Stimulated activated CD8-positive, alpha-beta memory T cell treated with anti-CD3 and anti-CD28 coated beads, Interleukin-7, amount 100 ng/mL, for 1 hour (primary cell): ENCODE measurements at places on chromosomes 4 and X.

GRCh38 chr4:44319129-44319528 is 129.5 kb downstream of the KCTD8 start:
- DNase-seq, result no peak

DNA sequence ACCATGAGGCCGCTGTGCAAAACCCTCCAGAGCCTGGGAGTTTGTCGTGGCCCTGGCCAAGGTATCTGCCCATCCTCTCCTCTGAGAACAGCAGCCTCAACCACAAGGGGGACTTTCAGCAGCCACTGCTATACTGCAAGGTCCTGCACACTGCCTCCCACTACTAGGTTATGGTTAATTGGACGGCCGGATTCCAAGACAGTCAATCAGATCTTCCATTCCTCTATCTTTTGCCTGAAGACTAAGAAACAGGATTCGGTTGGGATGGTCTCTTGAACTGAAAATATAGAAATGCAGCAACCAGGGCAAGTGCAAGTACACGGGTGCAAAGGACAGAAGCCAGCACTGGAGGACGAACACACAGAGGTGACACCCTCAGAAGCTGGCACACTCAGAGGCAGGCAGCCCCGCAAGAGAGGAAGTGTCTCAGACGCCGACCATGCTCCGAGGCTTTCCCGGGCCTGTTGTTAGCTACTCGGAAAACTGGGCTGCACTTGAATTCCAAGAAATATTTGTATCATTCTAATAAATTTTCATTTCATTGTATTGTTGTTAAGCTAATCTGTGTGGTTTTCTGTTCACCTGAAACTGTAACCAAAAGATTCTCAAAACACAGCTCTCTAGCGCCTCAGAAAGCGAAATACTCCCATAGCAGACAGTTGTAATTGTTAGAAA is 63.3 kb downstream of the AFAP1 start:
- DNase-seq, result no peak

GRCh38 chrX:153708415-153708814 is 15.8 kb downstream of the BCAP31 start:
- DNase-seq, result no peak

GRCh38 chr4:84099599-84099998 is 399.5 kb downstream of the NKX6-1 start:
- no peak for DNase-seq

GRCh38 chr4:109214622-109215301 is 87.7 kb downstream of the COL25A1 start:
- DNase-seq, result no peak

GRCh38 chr4:41476310-41476885 is 61.6 kb upstream of the LIMCH1 start:
- no peak for DNase-seq

DNA sequence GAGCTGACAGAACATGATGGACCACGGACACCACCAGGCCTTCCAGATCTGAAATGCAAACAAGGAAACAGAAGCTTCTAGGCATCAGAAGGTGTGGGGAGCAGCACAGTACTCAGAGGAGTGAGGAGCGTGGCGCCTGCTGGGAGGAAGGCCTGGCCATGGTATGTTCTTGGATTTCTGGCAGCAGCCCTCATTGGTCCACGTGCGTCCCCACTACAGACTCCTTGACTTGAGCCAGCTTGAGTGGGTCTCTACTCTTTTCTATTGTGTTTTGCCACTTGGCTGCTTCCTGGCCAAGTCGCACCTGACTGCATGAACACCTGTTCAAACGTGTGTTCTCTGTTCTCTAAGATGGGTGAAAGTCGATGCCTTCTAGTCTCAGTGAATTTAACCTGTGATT is 18.0 kb downstream of the ZNF275 start:
- no peak for DNase-seq

DNA sequence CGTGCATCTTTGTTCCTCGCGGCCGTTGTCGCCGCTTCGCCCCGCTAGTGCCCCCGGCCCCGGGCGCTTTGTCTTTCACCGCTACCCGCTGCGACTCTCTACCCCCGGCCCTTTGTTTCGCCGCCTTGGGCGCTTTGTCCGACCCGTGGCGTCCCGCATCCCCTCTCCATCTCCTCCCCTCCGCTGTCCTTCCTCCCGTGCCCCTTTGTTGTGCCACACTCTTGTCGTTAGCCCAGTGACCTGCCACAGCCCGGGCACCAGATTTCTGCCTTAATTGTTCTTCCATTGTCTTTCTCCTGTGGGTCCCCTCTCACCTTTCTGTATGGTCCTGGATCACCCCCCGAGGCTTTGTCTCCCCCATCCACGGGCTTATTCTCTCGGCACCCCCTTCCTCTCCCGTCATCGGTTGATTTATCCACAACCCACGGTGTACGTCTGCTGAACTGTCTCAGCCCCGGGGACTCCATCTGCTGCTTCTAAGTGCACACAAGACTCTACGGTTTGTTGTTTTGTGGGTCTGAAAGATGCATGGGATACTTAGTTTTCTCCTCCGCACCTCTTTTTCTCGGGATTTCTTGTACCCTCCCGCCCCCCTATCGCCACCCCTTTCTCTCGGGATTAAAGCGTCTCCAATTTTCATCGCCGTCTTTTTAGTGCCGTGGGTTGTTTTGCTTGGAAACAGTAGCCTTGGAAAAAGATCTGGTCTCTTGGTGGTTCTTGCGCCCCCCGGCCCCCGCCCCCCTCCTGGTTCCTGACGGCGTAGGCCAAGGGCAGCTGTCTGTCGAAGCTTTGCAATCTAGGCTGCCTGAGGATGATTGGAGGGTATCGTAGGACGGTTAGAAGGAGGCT is 783 bp downstream of the RBPJ start:
- DNase-seq, result no peak

GRCh38 chr4:5753766-5754528 is 42.9 kb downstream of the EVC start:
- no peak for DNase-seq

DNA sequence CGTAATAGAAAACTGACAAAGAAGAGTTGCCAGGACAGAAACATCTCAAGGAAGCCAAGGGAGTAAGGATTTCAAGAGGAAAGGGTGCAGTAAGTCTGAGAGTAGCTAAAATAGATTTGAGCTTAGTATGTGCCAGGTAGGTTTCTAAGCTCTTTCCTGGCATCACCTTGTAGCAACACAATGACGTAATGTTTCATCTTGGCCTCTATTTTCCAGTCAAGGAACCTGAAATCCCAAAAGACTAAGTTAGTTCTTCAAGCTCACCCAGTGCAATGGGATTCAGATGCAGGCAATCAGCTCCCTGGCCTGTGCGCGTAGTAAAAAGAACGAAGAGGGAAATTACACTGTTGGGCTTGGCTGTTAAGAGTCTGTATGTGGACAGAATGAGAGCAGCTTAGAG is 586.5 kb upstream of the TENM3 start:
- DNase-seq, result no peak

DNA sequence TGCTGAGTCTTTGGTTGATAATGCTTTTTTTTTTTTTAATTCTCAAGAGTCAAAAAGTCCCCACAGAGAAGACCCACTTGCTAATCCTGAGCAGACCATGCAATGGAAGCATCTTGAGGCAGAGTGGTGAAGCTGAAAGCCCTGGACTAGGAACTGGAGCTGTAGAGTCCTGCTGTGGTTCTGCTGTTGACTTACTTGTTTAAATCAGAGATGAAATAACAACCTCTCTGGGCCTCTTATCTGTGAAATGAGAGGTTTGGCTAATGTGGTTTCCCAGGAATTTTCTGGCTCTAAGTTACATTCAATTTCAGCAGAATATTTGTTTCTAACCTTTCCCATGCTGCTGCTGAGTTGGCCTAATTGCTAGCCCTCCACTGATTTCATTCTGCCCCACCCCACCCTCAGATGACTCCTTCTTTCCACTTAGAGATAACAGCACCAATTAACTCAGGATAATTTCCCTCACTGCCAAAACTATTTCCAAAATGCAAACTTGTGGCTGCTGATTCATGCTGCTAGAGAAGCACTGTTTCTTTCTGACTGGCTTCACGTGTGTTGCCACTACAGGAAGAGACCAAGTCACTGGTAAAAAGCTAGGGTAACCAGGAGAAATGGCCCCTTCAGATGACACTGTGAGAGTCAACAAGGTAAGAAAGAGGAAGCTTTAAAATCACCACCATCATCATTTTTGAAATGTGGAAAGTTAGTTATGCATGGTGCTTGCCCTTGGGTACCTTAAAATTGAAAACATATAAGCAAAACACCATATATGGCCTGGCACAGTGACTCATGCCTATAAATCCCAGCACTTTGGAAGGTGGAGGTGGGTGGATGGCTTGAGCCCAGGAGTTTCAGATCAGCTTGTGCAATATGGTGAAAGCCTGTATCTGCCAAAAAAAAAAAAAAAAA is 326.4 kb downstream of the DCHS2 start:
- no peak for DNase-seq

GRCh38 chr4:8583655-8584025 is 3.4 kb downstream of the GPR78 start:
- no peak for DNase-seq

GRCh38 chrX:130075777-130076176 is 34.5 kb downstream of the ELF4 start:
- no peak for DNase-seq

DNA sequence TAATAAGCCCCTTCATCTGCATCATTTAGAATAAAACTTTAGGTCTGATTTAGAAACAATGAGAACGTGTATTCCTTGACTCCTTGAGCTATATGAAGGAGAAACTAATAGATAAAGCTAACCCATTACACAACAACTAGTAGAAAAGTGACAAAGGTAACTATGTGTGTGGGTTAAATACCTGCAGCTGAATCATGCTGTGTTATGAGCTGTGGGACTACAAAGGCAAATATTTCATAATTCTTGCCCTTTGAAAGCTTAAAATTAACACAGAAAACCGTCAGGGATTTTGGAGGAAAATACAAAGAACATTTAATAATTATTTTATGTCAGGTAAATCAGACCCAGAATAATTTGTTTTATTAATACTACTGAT is 898 bp upstream of the NDP start:
- no peak for DNase-seq

DNA sequence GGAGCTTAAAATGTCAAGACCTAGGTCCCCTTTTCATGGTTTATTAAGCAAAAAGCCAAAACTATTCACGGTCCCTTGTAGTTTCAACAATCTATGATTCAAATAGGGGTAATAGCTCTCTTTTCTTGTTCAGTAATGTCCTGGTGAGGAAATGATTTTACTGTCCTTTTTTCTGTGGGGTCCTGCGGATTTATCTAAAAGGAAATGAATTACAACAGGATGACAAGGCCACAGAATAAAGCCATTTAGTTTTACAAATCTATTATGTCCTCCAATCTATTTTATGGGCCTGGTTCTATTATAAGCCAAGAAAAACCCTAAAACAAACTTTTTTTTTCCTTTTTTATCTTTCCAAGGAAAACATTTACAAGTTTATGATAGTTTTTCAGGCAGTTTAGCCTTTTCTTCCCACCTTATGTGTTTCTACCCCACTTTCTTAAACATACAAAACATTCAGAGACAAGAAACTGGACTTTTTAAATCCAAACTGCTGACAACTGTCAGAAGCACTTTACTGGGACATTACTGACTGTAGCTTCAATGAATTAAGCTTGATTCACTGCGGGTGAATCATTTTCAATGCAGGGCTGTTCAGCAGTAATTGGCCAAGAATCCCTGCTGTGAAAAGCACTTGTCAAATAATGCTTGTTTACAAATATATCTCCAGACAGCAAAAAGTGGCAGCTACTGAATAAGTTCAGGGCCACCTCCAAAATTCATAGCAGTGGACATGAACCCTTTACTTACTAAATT is 4.3 kb downstream of the EPHA5 start:
- DNase-seq, result no peak

DNA sequence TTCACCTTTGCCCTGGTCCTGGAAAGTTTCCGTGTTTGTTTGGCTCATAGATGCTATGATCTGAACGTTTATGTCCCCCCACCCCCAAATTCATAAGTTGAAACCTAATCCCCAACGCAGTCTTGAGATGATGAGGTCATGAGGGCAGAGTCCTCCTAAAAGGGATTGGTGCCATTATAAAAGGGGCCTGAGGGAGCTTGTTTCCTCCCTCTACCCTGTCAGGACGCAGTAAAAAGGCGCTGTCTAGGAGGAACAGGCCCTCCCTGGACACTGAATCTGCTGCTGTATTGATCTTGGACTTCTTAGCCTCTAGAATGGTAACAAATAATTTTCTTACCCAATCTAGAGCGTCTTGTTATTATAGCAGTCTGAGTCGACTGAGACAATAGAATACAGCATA is 2190.6 kb upstream of the TENM3 start:
- no peak for DNase-seq

DNA sequence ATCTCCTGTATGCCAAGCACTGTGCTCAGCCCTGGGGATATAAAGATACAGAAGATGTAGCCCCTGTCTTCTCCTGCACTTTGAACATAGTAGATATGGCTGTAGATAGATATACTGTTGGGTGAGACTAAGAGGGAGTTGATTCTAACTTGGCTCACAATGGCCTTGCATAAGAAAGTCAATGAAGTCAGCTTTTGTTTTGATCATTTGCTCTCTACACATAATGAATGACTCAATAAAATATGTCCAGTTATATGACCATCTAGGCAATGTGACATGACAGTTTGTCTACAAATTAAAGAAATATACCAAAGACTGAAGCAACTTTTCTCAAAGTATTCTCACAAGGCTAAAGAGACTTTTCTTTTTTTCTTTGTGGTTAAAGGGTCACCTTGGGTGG is 147.6 kb upstream of the DIPK2B start:
- no peak for DNase-seq

- DNase-seq, result no peak
Measured at GRCh38 chr4:24655971-24656370, 71.6 kb upstream of the DHX15 start.

DNA sequence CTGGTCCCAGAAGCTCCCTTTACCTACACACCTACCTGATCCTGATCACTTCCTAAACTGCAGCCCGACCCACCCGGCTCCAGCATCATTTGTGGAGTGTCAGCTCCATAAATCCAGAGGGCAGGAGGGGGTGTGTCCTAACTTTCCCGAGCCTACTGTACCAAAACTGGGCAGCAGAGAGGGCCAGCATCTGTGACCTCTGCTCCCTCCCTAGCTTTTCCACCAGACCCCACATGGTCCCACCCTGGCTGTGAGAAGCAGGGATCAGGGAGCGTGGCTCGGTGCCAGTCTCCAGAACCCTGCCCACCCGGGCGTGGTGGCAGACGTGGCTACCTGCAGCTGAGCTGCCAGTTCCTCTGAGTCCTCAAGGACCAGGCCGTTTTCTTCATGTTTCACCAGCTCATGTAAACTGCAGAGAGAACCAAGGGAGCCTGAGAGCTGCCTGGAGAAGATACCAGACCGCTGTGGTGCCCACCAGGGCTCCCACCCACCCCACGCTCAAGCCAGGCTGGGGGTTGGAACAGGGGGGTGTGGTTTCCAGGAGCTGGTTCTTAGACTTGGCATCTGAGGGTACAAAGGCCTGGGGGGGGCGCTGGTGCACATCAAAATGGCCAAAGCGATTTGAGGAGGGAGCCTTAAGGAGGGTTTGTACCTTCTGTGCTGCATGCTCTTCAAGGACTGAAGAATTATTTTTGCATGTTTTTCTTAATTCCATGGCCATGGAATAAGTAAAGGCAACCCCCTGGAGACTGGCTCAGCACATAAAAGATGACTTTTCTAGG is 76.7 kb upstream of the DRD5 start:
- no peak for DNase-seq

DNA sequence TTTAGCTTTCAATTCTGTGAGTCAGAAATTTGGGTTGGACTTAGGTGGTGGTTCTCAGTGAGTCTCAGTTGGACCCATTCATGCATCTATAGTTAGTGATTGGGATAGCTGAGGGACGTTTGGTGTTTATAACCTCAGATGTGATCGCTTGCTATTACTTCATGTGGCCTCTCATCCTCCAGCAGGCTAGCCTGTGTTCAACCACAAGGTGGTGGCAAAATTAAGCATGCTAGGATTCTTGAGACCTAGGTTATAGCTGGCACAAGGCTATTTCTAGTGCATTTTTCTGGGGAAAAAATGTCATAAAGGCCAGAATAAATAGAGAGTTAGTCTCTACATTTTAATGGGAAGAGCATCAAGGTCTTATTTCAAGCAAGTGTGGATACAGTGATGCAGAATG is 10.9 kb upstream of the GRPR start:
- no peak for DNase-seq
